Astrocyte (in vitro differentiated cells and primary cell): ENCODE measurements at places on chromosomes 12 and 14. TPM values are rescaled to one million over a fixed set of nuclear protein-coding genes. Genes with fewer than 3 reads are reported as not detected.

- peak; percentile 40 for DNase-seq
Observed at GRCh38 chr12:24902511-24903328, 46.2 kb downstream of the BCAT1 start.

- no peak for DNase-seq
Observed at GRCh38 chr12:124841558-124841945, 22.1 kb downstream of the SCARB1 start.

GRCh38 chr12:105928436-105928835 lies 210.3 kb downstream of the NUAK1 start:
- DNase-seq = no peak

The LRRC43 gene
- 0.72 and 0.73 TPM in 2 replicates for total RNA-seq

The INHBE gene
- 24.6 and 37.5 TPM in 2 replicates for total RNA-seq
